ENCODE measurements at places on chromosomes 11 and 22.

DNA sequence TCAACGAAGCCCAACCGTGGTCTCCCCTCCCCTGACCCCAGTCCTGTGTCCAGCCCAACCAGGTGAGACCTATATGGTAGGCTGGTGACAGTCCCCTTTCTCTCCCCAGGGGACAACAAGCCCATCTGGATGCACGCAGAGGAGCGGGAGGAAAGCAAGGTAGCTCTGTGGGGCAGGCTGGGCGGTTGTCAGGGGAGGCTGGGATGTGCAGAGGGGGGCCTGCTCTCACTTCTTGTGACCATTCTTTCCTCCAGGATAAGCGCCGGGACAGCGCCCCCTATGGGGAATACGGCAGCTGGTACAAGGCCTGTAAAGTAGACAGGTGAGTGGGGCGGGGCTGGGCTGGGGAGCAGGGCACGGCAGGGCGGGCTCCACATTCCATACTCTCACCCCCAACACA lies 3.5 kb upstream of the RAB1B start:
- no peak for DNase-seq

DNA sequence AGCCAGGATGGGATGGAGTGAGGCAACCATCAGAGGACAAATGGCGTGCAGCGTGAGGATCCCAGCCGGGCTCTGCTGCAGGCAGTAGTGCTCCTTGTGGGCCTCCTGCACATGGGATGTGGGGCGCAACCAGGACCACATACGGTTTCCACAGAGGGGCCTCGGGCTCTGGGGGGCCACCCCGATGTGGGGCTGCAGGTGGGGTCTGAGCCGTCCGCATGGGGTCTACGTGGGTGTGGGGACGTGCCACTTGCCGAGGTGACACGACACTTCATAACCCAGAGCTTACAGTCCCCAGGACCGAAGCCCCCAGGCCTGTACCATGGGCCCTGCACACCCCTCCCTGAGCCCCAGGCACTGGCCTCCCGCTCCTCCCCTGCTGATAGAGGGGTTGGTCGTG lies 10.8 kb downstream of the TTLL8 start:
- no peak for DNase-seq

DNA sequence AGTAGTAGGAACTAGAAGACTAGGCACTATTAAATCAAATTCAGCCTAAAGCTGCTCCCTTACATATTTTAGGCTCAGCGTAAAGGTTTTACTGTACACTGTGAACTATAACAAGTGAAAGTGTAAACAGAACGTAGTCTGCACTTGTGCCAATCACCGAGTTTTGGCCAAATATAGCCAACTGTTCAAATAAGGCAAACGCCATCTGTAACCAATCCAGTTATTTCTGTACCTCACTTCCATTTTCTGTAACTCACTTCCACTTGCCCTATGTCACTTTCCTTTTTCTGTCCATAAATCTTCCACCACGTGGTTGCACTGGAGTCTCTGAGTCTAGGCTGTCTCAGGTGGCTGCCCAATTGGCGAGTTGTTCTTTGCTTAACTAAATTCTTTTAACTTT lies 2132.2 kb downstream of the LRRC4C start:
- DNase-seq, result no peak

DNA sequence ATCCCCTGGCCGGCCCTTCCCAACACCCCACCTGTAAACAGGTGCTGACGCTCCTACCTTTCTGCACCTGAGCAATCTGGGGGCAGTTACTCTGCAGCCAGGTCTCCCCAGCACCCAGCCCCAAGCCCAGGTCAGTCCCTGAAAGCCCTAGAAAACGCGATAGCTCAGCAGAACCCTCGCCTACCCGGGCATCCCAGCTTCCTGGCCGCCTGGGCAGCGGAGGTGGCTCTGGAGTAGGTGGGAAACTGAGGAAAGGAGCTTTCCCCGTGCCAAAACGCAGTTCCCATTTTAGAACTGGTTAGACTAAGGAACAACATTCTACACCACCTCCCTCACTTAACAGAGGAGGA lies 445 bp downstream of the SYTL2 start:
- no peak for DNase-seq

DNA sequence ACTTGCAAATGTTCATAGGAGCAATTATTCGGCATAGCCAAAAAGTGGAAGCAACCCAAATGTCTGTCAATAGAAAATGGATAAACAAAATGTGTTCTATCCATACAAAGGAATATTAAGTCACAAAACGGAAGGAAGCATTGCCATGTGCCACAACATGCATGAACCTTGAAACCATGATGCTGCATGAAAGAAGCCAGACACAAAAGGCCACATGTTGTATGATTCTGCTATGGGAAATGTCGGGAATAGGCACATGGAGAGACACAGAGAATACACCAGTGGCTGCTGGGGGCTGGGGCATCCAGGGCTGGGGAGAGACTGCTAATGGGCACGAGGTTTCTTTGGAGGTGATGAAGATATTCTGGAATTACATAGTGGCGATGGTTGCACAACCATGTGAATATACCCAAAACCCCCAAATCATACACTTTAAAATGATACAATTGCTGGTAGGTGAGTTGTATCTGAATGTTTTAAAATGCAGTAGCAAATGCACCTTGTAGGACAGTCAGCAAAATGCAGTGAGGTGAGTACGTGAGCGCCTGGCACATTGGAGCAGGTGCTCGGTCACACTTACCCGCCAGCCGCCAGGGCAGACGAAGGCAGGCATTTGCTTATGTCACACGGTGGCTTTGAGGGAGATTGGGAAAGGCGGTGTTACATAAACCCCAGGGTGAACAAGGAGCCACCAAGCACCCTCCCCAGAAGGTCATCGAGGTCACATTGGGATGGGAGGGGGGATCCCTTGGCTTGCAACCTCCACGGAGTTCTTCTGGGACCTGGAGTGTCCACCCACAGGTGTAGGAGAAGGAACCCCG lies 6.3 kb upstream of the OSM start:
- no peak for DNase-seq

GRCh38 chr22:22058633-22059290 lies 76.2 kb upstream of the TOP3B start:
- DNase-seq, result no peak

DNA sequence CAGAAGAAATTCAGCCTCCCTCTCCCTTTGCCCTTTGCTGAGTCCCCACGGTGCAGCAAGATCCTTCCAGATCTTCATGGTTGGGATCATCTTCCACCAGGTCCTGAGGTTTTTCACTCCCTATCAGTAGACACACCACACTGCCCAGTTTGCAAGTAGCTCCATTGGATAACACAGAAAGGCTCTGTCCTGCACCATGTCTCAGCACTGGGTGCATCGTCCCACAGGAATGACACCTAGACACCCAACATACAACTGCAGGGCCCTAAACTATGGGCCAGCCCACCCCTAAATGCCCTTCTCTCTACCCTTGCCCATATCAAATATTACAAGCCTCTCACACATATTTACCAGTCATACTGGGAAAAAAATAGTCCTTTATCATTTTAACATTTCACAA lies 9.4 kb downstream of the KLHL22 start:
- no peak for DNase-seq

- DNase-seq, result no peak
These were observed 5.2 kb downstream of the TP53AIP1 start for GRCh38 chr11:128937480-128937879.

DNA sequence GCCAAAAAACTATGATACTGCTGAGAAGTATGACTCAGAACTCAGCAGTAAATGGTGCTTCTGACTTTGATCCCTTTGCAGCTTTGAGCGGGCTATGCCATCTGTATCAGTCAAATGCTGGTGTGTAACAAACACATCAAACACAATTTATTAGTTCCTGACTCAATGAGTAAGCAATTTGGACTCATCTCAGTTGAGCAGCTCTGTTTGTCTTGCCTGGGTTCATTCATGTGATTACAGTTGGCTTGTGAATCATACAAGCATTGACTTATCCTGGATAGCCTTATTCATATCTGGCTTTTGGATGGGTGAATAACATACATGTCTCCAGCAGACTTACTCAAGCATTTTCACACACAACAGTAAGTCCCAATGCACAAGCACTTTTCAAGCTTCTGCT lies 858.8 kb downstream of the METTL15 start:
- no peak for DNase-seq

DNA sequence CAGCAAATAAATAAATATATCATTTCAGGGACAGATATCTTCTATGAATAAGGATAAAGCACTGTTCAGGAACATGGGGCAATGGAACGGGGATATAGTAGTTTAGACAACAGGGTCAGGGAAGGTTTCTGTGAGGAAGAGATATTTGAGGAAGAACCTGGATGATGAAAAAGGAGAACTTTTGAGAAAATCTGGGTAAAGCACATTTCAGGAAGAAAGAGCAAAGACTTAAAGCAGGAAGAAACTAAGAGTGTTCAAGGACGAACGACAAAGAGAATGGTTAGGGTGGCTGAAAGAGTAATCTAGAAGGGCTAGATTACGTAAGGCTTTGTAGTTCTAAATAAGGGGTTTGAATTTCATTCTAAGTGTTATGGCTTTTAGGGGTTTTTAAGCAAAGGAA lies 12.7 kb downstream of the DDI1 start:
- DNase-seq, result no peak

DNA sequence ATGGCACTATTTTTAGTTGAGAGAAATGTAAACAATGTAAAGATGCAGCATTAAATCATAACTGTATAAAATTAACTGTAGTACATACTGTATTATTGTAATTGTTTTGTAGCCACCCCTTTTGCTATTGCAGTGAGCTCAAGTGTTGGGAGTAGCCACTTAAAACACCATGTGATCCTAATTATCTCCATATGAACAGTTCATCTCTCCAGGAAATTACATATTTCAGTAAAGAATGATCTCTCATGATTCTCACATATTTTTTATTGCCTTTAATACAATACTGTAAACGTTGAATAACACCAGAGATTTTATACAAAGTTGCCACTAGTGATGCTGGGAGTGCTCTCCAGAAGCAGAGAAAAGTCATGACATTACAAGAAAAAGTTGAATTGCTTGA lies 1768.6 kb downstream of the LRRC4C start:
- DNase-seq, result no peak

GRCh38 chr22:30434843-30435242 lies 9.3 kb downstream of the MTFP1 start:
- no peak for DNase-seq

DNA sequence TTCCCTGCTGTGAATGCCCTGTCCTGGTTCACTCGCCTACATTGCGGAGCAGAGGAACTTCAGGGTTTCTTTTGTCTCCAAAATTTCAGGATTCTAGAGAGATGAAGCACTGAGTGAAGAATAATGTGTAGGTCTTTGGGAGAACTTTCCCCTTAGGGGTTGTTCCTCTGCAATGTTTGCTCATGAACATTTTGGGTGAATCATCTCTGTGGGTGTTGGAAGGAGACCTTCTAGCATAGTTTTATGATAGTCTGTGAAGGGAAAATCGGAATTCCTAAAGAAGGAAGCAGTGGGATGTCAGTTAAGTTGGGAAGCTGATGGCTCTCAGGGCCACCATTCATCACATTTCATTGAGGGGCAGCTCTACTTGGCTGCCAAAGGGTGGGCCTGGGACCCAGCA lies 64.8 kb downstream of the MIAT start:
- DNase-seq, result no peak

GRCh38 chr11:75565221-75565814 lies 3.3 kb downstream of the SERPINH1 start:
- DNase-seq, result no peak

DNA sequence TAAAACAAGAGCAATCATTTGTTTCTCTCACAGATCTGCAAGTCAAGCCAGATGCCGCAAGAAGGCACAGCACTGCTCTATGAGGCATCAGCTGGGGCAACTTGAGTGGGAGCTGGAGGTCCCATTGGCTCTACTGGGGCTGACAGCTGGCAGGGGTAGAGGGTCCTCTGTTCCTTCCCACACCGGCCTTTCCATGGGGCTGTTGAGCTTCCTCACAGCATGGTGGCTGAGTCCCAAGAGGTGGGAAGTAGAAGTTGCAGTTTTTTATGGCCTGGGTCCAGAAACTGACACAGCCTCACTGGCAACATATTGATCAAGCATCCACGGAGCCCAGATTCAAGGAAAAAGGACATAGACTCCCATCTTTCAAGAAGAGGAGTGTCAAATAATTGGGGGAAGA lies 34.4 kb downstream of the RPL3 start:
- no peak for DNase-seq

DNA sequence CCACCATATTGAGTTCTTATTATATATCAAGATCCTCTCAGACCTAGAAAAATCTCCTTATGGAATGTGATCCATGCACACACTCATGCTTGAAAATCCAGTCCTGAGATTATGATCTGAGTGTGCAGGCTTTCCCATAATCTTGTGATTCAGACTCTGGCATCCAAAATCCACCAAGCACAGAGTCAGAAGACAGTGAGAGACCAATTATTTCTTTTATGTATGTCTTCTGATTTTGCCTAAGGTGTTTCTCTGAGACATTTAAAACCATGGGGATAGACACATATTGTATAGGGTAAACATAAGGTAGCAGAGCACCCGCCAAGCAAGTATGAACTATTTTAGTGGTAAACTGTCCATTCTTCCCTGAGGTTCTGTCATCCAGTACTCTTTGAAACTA lies 52.0 kb upstream of the MMP13 start:
- no peak for DNase-seq

DNA sequence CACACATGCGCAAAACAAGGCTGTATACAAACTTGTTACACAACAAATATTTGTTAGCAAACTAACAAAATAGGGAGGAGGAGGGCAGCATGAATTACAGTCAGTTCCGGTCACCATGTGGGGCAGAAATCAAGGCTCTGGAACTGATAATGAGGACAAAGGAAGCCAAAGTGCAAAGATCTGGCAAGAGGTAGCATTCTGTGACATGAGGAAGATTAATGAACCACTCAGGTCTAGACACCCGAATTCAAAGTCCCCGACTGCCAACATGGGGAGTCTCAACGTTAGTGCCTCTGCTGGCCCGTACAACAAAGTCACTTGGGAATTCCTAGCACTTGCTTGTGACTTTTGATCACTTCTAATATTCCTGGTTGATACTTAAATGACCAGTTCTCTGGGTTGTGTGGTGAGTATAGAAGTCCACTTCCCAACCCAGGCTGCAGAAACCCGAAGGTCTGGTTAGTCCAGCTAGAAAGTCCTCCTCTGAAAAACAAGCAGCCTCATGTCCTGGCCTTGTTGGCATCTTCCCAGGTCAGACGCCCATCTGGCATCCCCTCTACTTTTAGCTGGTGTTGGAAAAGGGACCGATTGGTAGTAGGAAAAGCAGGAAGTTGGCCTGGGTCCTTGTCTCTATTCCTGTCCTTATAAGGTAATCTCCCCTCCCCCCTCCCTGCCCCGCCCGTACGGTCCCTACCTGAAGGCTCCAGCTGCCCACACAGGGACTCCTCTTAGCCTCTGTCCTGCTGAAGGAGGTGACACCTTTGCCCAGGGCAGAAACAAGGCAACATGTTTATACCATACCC lies 1.6 kb downstream of the SUN2 start:
- DNase-seq, result no peak

Data from CMK (cell line).